ENCODE measurements at places on chromosomes 3 and 15.

- DNase-seq: no peak
Measured at GRCh38 chr3:44284949-44285348, 43.3 kb downstream of the TOPAZ1 start.

- no peak for DNase-seq
Measured at GRCh38 chr15:94269954-94270353, 38.6 kb downstream of the MCTP2 start.

GRCh38 chr3:34381243-34381642, 582.8 kb downstream of the PDCD6IP start:
- DNase-seq: no peak

GRCh38 chr3:25476639-25477038, 48.6 kb downstream of the RARB start:
- no peak for DNase-seq

DNA sequence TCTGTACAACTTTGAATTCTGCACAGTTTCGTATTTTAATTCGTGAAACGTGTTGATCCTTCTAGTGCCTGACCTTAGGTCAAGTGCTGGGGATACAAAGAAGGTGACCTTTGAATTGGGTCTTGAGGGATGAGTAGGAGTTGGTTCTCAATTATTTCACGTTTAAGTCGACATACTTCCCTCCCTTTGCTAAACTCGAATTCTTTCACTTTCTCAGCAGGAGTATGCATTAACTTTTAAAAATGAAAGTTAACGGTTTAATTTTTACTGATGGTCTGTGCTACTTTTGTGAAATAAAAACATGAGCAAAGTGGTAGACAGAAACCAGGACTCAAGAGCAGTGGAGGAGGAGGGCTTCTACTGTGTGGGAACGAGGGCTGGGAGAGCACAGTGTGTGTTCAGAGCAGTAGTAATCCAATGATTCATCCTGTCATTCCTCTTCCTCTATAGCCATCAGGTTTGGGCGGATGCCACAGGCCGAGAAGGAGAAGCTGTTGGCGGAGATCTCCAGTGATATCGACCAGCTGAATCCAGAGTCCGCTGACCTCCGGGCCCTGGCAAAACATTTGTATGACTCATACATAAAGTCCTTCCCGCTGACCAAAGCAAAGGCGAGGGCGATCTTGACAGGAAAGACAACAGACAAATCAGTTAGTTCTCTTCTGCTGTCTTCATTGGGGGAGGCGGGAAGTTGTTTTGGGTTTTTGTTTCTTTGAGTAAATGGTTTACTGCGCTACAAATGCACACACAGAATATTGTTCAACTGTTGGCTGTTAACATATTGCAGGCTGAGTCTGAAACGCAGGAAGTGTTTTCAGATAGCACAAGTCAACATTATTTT, 78.6 kb upstream of the TSEN2 start:
- DNase-seq: no peak

- DNase-seq: no peak
Measured at GRCh38 chr3:142888481-142889211, at the start of gene PCOLCE2. TSS of gene PCOLCE2 (minus strand) at chr3:142889083. CDS start at chr3:142888896, 187 bp downstream.

DNA sequence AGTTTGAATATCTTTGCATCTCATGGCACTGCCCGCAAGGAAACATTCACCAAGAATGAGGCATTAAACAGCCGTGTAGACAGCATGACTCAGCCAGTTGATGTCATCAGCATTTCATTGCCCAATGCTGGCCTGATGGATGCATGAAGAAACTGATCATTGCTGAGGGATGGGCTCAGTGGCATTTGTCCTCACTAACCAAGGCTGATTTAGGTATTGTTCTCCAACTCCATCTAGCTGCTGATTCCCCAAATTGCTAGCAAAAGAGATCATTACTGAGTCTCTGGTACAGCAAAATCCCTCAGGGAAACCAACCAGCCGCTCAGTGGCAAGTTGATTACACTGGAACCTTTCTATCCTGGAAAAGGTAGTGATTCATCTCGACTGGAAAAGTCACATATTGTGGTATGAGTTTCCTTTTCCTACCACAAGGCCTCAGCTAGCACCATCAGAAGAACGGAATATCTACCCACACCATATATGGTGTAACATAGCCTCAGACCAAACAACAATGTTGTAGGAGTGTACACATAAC, 186.5 kb upstream of the GAP43 start:
- DNase-seq: peak; percentile 21

Data from NCI-H446 (cell line).